H1 (cell line): ENCODE measurements at places on chromosomes 5 and 9. TPM values are rescaled to one million over a fixed set of nuclear protein-coding genes. Genes with fewer than 3 reads are reported as not detected.

The CSF2 gene
- not detected in 2 replicates for total RNA-seq

The DNAH5 gene
- total RNA-seq = 0.50 and 0.73 TPM in 2 replicates

- H3K36me3 ChIP-seq = no peaks in the 10 kb centered on the region
- no peaks in the 10 kb centered on the region for H3K4me1 ChIP-seq
- H3K27ac ChIP-seq = no peak overlapping the region
- no peak overlapping the region for H3K4me3 ChIP-seq
These were observed 259.4 kb upstream of the EFNA5 start for GRCh38 chr5:107930092-107930491.

DNA sequence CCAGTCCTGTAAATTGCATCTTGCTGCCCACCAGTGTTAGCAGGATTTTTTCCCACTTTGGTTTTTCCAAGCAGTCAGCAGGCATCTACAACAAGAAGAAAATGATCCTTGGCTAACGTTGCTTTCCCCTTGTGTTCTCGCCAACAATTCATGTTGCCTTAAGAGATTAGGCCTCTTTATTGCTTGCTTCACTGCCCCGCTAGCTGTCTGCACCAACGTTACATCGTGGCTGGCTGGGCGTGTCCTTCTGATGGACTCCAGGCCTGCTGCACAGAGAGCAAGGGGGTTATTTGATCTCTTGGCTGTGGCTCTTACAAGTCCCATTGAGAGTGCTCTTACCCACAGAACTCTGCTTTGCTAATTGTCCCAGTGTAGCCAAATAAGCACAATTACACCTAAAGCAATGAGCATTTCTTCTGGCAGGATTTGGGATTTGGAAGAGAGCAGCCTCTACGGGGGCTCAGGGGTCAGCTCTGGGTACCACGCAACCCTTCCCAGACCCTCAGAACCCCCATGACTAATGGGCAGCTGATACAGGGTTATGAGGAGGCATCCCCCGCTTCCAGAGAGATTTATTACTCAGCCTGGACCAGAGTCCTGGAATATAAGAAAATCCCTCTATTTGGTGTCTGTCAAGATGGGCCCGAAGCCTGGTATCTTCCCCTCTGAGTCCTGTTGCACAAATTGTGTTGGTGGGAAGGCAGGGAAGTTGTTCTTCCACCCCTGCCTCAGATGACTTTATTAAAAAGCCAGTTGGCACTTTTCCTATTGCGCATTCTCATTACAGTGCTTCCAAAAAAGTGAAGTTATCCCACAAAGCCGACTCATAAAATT lies 17.6 kb downstream of the DCANP1 start:
- H3K36me3 ChIP-seq = no peaks in the 10 kb centered on the region
- H3K27me3 ChIP-seq = no peaks in the 10 kb centered on the region
- H3K4me3 ChIP-seq = no peak overlapping the region
- DNase-seq = no peak
- no peaks in the 10 kb centered on the region for H3K4me1 ChIP-seq

GRCh38 chr5:124698770-124699169 lies 47.7 kb downstream of the ZNF608 start:
- no peaks in the 10 kb centered on the region for H3K27me3 ChIP-seq
- DNase-seq = no peak
- peaks cover 5% of the 10 kb centered on the region; the same call in 1 of the 2 replicates for H3K36me3 ChIP-seq
- H3K27ac ChIP-seq = no peak overlapping the region
- peaks cover 23% of the 10 kb centered on the region for H3K4me1 ChIP-seq
